Natural killer cell (primary cell): ENCODE measurements at places on chromosomes 4 and X.

- peaks cover 30% of the 10 kb centered on the region for H3K36me3 ChIP-seq
- H3K27me3 ChIP-seq = no peaks in the 10 kb centered on the region
- no peaks in the 10 kb centered on the region for H3K4me1 ChIP-seq
Observed at GRCh38 chrX:1427756-1428155, 25.0 kb downstream of the ASMTL start.

DNA sequence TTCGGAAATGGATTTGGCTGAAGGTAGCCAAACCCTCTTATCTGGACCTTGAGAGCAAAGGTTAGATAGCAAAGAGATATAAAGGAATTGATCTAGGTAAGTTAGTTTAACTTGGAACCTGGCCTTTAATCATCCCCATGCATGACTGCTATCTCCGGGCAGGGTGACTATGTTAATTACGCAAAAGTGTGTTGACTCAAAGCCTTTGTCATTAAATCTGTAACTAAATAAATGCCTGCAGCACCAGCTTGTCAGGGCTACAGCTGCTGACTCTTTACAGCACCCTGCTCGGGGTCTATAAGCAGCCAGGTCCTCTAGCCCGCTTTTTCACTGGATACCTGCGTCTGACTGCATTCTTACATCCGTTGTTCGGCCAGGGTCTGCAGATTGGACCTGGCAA, 201.7 kb downstream of the TBCK start:
- DNase-seq = no peak
- H3K36me3 ChIP-seq = peaks cover 21% of the 10 kb centered on the region
- H3K27me3 ChIP-seq = no peaks in the 10 kb centered on the region
- no peak overlapping the region for H3K4me3 ChIP-seq
- no peak overlapping the region for H3K27ac ChIP-seq
- no peaks in the 10 kb centered on the region for H3K4me1 ChIP-seq

GRCh38 chr4:39023059-39023458, 9.2 kb downstream of the TMEM156 start:
- H3K4me1 ChIP-seq = peaks cover 12% of the 10 kb centered on the region
- H3K36me3 ChIP-seq = peaks cover 2% of the 10 kb centered on the region
- no peak for DNase-seq
- no peaks in the 10 kb centered on the region for H3K27me3 ChIP-seq

DNA sequence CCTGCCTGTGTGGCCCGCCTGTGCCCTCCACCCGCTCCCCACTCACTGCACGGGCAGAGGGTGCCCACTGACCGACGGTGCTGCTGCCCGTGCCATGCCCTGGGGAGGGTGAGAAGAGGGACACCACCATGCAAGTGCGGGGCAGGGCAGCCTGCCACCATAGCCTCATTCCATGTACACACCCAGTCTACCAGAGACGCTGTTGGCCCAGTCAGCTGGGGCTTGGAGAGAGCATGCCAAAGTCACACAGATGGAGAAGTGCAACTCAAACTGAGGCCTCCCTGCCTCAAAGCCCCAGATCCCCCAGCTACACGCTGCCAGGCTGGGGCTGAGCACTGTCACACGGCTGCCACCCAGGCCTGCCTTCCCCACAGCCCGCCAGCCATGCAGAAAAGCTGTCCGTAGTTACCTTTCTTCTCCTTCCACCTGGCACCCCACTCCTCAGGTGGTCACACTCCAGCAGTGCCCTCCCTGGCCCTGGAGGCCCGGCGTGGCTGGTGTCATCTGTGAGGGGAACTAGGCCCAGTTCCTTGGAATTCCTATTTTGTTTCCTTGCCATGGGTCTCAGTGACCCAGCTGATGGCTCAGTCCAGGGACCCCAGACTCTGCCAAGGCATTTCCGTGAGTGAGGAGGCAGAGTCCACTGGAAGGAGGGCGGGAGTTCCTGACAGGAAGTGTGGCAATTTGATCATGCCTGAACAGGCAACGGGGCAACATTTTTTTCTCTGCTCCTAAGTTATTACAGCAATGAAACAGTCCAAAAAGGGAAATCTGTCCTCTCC, at the start of gene SLC2A9:
SLC2A9 (minus strand) TSS at position 627 of the 782 bp plus-strand sequence; CDS start at position 559, 68 bp downstream.
- peaks cover 39% of the 10 kb centered on the region for H3K4me1 ChIP-seq
- H3K4me3 ChIP-seq = no peak within 1 kb of the TSS
- H3K27me3 ChIP-seq = no peaks in the 10 kb centered on the region
- no peaks in the 10 kb centered on the region for H3K36me3 ChIP-seq
- H3K27ac ChIP-seq = peak within 1 kb of the TSS; percentile 11
